Fibroblast of skin of left biceps (primary cell): ENCODE measurements at places on chromosomes 1 and 21.

DNA sequence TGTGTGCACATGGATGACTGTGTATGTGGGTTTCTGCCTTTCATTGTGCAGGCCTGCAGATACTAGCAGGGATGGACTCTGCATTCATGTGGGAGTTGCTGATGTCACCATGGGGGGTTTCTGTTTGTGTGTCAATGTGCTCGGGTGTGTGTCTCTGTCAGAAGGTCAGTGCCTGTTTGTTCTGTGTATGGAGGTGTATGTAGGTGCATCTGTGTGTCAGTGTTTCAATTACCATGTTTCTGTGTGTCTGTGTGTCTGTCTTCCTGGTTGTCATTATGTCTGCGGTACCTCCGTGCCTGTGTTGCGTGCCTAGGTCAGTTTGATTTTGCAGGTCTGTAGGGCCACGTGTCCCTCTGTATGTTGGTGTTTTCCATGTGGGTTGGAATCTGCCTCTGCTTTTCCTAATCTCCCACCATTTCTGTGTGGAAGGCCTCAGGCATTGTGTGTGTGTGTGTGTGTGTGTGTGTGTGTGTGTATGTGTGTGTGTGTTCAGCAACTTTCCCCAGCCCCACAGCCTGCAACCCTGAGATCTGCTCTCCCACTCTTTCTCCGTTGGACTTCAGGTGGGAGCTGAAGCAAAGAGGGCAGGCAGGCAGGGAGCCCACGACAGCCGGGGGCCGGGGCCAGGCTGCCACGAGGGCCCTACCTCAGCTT, 36.7 kb upstream of the WASF2 start:
- no peak for DNase-seq

DNA sequence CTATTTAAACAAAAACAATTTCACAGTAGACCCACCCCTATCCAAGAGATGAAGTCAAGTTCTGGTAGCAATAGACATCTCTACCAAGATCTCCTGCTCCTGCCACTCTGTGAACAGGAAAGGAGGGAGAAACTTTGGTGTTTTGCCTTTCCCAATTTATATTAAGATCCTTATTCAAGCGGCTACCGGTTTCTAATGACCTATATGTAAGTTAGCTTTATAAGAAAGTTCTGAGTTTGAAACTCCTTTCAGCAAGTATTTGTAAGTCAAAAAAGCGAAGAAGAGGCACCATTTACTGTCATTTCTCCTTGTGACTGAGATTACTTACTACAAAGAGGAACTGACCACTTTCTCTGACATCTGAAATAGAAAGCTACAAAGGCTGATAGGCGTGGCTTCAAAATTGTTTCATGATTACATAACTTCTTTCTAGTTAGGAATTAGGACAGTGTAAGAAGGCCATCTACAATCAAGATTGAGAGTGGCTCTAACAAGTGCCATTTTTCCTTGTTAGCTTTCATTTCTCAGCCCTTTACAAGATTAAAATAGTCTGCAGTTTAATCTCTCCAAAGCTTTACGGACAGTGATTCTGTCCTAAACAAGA, at the start of gene MNDA:
Gene MNDA, plus strand, starts transcription at position 448 of the 604 bp plus-strand sequence. CDS start 10,803 bp downstream, outside the sequence.
- no peak for DNase-seq

- DNase-seq, result no peak
Observed at GRCh38 chr1:152111515-152111968, 3.7 kb downstream of the TCHH start.

DNA sequence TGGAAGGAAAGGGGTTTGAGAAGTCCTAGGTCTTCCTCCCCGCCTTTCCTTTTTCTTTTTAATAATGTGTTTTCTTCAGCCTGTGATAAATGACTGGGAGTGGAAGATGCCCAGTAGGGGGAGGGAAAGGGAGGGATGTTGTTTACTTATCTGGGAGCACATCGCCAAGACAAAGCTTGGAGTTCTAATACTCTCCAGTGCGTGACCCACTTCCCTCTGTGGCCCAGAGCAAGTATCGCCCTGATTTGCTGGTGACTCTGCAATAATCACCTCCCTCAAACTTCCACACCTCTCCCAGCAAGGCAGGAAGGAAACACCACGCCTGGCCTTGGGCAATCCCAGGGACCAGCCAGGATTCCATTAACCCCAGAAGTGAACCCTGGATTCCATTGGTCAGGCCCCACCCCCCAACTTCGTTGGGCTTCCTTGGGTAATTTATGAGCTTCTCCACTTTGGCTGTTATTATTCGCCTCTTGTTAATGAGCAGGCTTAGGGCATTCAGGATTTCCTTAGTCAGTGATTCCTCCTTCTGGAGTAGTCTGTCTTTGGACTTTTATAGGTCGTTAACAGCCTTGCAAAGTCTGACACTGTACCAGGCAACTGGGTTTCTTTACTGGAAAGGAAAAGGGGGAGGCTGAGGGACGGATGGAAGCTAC, 24.3 kb upstream of the GRHL3 start:
- peak; percentile 32 for DNase-seq

GRCh38 chr1:215406927-215407326, 160.2 kb upstream of the KCTD3 start:
- no peak for DNase-seq

GRCh38 chr1:4600615-4601460, 53.6 kb upstream of the AJAP1 start:
- DNase-seq, result no peak

DNA sequence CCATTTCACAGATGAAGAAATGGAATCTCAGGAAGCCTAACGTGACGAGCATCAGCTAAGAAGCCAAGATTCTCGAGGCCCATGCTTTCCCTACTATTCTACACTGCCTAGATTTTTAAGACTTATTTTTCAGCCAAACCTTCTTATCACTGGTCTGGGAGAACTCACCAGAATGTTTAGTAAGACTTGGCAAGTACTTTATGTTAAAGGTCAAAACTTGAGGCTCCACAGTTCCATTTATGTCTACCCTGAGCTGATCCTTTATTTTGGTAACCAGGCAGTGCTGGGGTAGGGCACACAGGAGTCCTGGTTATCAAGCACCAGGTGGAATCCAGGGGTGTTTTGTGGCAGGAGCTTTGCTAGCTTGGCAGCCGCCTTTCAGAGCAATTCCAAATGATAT, 16.8 kb downstream of the PLXNA2 start:
- DNase-seq, result no peak

GRCh38 chr1:32536117-32536516, 3.1 kb upstream of the ZBTB8A start:
- no peak for DNase-seq

- DNase-seq, result no peak
Observed at GRCh38 chr1:88060750-88061491, 623.2 kb upstream of the PKN2 start.

DNA sequence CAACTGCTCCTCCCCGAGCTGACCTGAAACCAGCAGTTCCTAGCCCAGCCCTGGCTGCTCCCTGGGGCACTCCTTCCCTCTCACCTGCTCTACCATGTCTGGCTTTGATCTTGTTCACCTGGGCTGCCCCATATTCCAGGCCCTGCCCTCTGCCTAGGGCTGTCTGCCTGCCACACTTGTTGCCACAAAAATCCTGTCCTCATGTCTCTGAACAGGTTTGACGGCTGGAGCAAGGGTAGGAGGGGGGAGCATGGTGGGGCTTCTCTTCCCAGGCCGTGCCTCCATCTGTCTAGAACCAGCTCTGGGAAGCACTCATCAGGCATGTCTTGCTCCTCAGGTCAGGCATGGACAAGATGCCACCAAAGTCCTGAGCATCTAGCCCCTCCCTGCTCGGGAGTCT, 44.3 kb upstream of the WNT2B start:
- no peak for DNase-seq
